Right ventricle myocardium inferior (tissue), 1 donor: ENCODE measurements at places on chromosomes 5 and 9. TPM values are rescaled to one million over a fixed set of nuclear protein-coding genes. Genes with fewer than 3 reads are reported as not detected.

Gene PCDHB10
- 0.84 TPM for total RNA-seq

Gene PCDHGA6
- 6.0 TPM for total RNA-seq

- DNase-seq: no peak
These were observed 87.3 kb downstream of the PRDM6 start for GRCh38 chr5:123176224-123176937.

Gene FNBP1
- total RNA-seq: 24.2 TPM

DNA sequence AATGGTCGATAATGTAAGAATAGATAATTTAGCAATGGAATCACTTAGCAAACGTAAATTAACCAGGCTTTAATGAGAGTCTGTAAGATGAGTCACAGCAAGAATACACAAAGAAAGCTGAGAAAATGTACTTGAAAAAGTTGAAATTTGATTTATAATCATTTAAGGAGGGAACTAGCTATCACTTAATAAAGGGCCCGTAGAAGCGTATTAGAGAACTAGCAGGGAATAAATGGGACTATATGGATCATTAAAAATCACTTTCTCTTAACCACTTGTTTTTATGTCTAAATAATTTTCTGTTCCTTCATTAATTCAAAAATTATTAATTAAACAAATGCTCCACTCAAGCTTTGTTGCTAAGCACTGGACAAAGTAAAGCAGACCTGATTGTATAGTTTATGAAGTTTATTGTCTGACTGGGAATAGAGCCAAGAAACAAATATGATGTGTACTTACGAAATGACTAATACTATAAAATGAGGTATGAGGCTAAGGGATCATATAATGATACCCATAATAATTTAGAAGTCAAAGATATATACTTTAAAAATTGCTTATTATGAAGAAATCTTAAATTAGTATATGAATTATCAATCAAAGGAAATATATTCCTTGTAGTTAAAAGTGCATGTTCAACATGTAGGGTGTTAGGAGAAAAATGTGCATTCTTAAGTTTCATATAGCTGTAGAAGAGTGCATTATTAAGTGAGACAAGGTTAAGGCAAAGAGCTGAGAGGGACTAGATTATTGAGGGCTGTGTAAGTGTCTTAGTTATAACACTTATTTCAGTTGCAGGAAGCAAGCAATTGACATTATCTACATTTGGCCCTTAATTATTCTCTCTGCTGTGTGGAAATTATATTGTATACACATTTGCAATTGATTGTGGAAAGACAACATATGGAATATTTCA, 196.8 kb downstream of the PRDM9 start:
- no peak for DNase-seq

GRCh38 chr5:153793699-153794098, 245.0 kb downstream of the FAM114A2 start:
- no peak for DNase-seq

GRCh38 chr5:56575821-56576220, 239.5 kb upstream of the MAP3K1 start:
- no peak for DNase-seq

Gene DNAH5
- 0.19 TPM for total RNA-seq

DNA sequence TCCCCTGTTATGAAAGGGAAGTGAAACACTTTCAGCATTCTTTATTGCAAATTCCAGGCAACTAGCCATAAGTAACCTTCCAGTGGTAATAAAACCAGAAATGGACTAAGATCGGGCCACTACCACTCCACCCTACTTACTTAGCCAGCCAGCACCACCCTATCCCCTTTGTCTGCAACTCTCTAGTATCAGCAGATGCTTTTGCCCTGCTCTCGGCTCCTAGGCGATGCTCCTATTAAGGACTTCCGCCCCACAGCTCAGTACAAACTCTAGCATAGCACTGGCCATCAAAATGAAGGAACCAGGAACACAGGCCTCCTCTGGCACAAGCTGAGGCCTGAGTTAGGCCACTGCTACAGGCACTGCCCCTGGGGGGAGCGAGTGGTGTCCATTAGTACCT, 81.2 kb downstream of the GLDC start:
- no peak for DNase-seq

DNA sequence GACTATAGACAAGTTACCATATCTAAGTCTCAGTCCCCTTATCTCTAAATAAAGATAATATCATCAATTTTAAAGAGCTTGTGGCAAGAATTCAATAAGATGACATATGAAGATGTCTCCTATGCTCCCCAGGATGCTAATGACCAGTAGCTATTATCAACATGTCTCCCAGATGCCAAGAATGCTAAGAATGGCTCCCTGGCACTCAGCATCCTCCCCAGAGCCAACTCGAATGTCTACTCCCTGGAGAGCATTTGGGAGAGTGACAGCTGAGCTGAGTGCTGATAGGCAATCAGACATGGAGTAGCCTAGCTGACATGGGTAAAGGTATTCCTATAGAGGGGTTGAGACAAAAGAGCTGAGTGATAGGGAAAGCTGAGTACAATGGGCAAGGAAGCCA, 15.9 kb downstream of the P4HA2 start:
- no peak for DNase-seq

Gene GRIA1
- total RNA-seq: not detected

Gene RORB
- 5.6 TPM for total RNA-seq

DNA sequence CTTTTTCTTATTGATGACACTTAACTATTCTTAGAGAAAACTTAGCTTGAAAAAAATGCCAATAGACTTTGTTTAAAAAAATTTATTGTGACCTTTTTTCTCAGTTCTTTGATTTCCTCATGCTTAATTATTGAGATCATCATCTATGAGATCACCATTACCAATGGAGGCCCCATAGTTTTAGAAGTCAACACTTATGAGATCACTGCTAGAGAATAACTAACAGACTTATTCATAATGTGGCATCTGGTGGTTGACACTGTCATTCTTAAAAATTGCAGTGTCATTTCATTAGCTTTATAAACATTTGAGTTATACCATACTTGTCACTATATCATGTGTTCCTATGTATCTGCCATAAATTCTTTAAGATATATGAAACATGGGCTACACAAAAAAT, 14.9 kb upstream of the FEM1C start:
- no peak for DNase-seq

GRCh38 chr9:114289106-114289505, 33.8 kb upstream of the ORM1 start:
- DNase-seq: no peak

Gene GRM6
- not detected for total RNA-seq

Gene NMUR2
- total RNA-seq: 0.14 TPM

GRCh38 chr5:92330365-92330764, 947.2 kb upstream of the ARRDC3 start:
- no peak for DNase-seq

GRCh38 chr5:67612961-67613360, 416.4 kb upstream of the CD180 start:
- no peak for DNase-seq

DNA sequence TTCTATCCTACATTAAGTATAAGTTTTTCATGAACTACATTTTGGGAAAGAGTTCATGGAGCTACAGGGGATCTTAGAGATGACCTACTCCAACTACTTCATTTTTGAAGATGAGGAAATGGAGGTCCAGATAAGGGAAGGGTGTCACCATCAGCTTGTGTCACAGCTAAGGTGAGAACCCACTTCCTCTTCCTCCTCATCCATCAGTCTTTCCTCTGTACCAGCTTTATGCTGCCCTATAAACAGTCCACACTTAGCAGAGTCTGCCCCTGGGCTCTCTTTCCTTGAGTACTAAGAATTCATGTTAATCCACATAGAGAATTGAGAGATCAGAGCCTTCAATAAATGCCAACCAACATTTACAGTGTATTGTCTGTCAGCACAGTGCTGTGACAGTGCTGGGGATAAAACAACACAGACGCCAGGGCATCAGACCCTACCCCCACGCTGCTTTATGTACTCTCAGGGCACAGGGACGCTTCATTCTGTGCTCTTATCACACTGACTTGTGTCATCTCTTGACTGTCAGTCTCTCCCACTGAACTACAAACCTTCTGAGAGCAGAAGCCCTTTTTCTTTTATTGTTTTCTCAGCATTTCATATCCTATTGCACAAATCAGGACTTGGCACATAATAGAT, 22.1 kb downstream of the ADRB2 start:
- DNase-seq: no peak

Gene ELOVL7
- 0.46 TPM for total RNA-seq

DNA sequence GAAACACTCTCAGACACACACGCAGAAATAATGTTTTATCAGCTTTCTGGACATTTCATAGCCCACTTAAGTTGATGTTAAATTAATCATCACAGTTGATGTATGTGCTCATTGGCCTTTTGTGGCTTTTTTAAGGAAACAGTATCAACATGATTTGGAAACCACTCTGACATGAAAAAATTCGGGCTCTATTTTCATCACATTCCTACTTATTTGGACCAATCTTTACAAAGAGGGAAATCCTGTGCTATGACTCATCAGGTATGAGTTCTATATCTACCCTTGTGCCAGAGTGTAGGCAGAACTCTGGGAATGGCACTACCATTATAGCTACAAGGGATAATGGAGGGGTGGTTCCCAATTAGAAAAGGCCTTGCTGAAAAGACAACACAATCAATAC, 388.4 kb upstream of the PTGER4 start:
- DNase-seq: no peak

DNA sequence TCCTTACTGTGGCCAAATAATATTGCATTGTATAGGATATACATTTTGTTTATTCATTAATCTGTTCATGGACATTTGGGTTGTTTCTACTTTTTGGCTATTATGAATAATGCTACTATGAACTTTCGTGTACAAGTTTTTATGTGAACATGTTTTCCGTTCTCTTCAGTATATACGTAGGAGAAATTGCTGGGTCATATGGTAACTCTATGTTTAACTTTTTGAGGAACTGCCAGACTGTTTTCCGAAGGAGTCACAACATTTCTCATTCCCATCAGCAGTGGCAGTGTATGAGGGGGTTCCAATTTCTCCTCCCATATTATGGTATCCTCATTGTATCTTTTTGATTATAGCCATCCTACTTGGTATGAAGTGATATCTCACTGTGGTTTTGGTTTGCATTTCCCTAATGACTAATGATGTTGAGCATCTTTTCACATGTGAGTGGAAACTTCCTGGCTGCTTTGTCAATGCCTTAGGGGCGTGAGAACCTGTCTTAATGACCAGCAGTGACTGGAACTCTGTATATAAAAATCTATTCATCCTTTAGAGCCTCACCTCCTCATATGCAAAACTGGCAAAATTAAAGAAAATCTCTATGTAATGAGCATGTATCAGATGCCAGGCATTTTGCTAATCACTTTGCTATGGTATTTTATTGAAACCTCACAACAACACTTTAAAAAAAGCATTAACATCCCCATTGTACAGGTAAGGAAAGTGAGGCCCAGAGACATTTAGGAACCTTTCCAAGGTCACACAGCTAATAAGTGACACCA, 47.8 kb upstream of the TGFBR1 start:
- no peak for DNase-seq

Gene ANKRD20A1
- total RNA-seq: 1.7 TPM

- DNase-seq: no peak
These were observed at the start of gene GPR151 for GRCh38 chr5:146516151-146516475. TSS of gene GPR151 (minus strand) at chr5:146516190. CDS start at chr5:146516113, 77 bp downstream.

DNA sequence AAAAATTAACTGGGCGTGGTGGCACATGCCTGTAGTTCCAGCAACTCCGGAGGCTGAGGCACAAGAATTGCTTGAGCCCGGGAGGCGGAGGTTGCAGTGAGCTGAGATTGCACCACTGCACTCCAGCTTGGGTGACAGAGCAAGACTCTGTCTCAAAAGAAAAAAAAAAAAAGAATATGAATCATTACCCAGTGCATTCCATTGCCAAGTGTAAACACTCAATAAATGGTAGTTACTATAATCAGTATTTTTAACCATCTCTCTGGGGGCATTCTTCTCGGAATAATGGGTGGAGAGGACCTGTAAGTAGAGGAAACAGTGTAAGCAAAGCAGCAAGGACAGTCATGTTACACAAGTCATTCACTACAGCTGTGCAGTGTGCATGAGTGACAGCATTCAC, 13.8 kb upstream of the RANBP17 start:
- DNase-seq: no peak

DNA sequence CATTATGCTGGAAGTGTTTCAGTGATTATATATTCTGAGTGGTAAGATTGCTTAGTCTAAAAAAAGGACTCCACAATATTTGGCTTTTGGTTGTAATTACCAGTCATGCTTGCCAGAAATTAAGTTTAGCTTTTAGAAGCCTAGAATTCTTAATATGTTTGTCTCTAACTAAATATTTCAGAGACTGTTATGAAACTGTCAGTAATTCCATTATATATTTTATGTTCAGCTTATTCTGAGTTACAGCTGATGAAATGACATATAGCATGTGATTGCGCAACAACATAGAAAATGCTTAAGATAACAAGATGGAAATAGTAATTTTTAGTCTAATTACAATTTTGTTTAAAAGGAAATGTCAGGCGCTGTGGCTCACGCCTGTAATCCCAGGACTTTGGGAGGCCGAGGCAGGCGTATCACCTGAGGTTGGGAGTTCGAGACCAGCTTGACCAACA, 44.2 kb downstream of the KIAA1958 start:
- no peak for DNase-seq

DNA sequence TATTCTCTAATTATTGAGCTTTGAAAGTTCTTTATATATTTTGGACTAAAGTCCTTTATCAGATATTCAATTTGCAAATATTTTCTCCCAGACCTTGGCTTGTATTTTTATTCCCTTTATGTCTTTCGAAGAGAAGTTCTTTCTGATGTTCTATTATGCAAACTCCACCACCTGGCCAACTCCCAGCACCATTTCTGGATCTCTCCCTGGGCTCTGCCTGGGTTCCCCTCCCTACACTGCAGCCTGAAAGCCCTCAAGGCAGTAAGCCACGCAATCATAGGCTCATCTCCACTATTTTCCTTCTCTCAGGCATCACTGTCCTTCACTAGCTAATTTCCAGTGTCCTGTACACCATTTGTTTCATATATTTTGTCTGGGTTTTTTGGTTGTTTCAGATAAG, 76.1 kb downstream of the GRAMD2B start:
- DNase-seq: no peak

- no peak for DNase-seq
These were observed 11.4 kb downstream of the BHMT start for GRCh38 chr5:79122973-79123372.

Gene SPATA31E1
- total RNA-seq: not detected

Gene DAB2
- total RNA-seq: 41.9 TPM

- no peak for DNase-seq
These were observed 308.8 kb upstream of the DMRT1 start for GRCh38 chr9:532707-533106.

Gene ZNF79
- 6.1 TPM for total RNA-seq

DNA sequence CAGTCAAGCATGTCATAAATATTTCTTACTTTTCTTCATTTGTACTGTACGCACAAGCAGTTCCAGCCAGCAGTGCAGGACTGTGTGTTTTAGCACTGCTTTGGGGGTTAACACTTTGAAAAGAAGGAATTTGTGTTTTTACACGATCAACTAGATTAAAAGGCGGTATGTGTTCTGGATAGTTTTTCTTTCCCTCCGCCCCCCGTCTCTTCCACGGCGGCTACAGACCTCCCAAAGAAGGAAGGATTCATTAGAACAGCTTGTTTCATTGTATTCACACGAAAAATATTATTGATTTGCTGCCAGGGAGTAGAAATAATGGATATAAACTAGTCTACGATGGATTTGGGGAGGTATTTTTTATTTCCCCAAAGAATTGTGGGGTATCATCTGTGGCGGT, 336.8 kb upstream of the RFX3 start:
- DNase-seq: no peak

Gene C5orf58
- not detected for total RNA-seq

Gene PPP3R2
- total RNA-seq: not detected

Gene DBH
- total RNA-seq: not detected
